ENCODE measurements at places on chromosomes 16 and 17.

GRCh38 chr17:21039839-21040575, 2.8 kb downstream of the USP22 start:
- DNase-seq, result peak; percentile 20

- no peak for DNase-seq
Measured at GRCh38 chr16:58377932-58378331, 14.3 kb upstream of the GINS3 start.

- no peak for DNase-seq
Measured at GRCh38 chr16:13939821-13940220, 19.9 kb downstream of the ERCC4 start.

DNA sequence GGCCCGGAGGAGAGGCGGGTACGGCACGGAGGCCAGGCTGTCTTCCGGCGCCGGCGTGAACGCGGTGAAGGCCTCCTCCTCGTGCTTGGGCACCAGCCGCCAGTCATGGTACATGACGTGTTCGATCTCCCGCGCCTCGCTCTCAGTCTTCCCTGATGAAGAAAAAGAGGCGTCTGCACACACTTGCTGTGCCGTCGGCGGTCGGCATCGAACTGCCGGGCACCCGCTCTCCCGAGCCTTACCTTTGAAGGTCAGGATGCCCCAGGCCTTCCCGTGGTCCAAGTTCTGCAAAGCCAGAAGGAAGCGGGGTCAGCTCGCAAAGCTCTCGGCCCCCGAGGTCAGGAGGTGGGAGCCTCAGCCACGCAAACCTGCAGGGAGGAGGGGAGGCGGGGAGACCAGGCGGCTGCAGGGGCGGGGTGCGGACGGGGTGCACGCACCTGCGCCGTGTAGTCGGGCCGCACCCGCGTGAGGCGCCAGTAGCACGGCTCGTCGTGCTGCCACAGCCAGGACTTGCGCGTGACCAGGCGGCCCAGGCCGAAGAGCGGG, at the start of gene EME2:
EME2 (plus strand) TSS at position 449 of the 546 bp plus-strand sequence. CDS start 418 bp downstream, outside the sequence.
- DNase-seq, result peak; percentile 34
